ENCODE measurements at places on chromosomes 5 and 9. TPM values are rescaled to one million over a fixed set of nuclear protein-coding genes. Genes with fewer than 3 reads are reported as not detected.

- no peak for DNase-seq
Measured at GRCh38 chr5:78755822-78756429, 107.4 kb upstream of the LHFPL2 start.

- peak; percentile 65 for DNase-seq
Measured at GRCh38 chr9:88660611-88661010, 125.6 kb downstream of the NXNL2 start.

DNA sequence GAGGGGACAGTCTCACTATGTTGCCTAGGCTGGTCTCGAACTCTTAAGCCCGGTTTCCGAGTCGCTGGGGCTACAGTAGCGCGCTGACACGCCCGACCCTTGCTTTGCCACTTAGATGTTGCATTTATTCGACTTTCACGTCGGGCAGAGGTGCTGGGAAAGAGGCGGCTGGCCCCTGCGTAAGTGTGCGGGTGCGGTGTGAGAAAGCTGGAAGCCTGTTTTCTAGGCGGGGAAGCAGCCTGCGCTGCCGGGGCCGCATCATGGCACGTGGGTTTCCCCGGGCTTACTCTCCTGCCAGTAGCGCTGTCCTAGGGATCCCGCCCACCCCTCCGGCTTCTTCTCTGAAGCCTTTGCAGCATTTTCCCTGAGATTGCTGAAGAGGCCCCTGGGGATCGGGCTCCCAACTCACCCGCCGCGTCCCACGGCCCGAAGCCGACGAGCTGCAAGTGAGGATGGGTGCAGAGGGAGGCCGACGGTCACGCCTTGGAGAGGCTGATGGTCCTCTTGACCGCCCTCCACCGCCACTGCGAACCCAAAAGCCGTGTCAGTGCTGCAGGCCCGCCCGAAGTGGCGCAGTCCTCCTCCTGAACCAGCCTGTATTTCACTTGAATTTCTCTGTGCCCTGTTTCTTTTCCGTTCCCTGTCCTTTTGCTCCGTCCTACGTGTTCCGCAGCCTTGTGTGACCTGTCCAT, 5.8 kb upstream of the TRIM41 start:
- DNase-seq: peak; percentile 80

- DNase-seq: peak; percentile 82
Measured at GRCh38 chr9:124863371-124863871, 1.5 kb downstream of the ARPC5L start.

PDGFRB gene
- total RNA-seq: 0.07 TPM

All from MCF 10A (cell line).